ENCODE measurements at places on chromosomes 2 and 18. TPM values are rescaled to one million over a fixed set of nuclear protein-coding genes. Genes with fewer than 3 reads are reported as not detected.
A peak's percentile ranks its signal among the peaks of the same experiment; 100 is the strongest.

DNA sequence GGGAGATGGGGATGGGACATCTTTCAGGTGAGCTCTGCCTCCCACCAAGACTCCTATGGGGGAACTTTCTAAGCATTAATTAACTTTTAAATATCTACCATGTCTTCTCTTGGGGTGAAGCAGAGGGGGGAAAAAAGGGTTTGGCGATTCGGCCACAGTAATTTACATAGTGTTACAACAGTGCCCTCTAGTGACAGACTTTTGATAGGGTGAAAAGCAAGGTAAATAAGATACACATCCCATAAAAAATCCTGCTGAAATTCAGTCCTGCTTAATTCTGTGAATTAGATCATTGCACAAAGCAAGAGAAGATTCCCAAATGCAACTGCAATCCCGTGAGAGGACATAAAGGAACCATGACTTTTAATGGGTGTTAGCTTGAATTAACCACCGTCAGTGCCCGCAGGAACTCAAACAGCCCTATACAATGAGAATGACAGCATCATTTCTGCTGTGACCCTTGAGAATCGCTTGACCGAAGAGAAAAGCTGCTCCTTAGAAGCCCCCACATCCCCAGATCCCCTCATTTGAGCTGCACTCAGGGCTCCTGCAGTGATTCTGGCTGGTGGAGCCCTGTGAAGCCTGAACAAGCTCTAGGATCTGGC lies 32.8 kb downstream of the FAM124B start:
- H3K27ac ChIP-seq = no peak overlapping the region
- DNase-seq = no peak
- H3K36me3 ChIP-seq = no peaks in the 10 kb centered on the region
- no peak overlapping the region for H3K4me3 ChIP-seq
- H3K4me1 ChIP-seq = peaks cover 5% of the 10 kb centered on the region
- H3K27me3 ChIP-seq = peaks cover 1% of the 10 kb centered on the region

GRCh38 chr2:150853263-150853662 lies 365.8 kb upstream of the RND3 start:
- H3K4me3 ChIP-seq = no peak overlapping the region
- H3K4me1 ChIP-seq = no peaks in the 10 kb centered on the region
- no peak overlapping the region for H3K27ac ChIP-seq
- H3K36me3 ChIP-seq = no peaks in the 10 kb centered on the region
- H3K27me3 ChIP-seq = peaks cover 4% of the 10 kb centered on the region
- DNase-seq = no peak

GRCh38 chr2:118013221-118013723 lies 598 bp downstream of the CCDC93 start:
- no peak overlapping the region for H3K27ac ChIP-seq
- H3K4me1 ChIP-seq = peaks cover 4% of the 10 kb centered on the region
- peak; percentile 54 for DNase-seq
- H3K27me3 ChIP-seq = peaks cover 7% of the 10 kb centered on the region
- peak overlapping the region; percentile 69 for H3K4me3 ChIP-seq
- peaks cover 4% of the 10 kb centered on the region for H3K36me3 ChIP-seq

NEU2 gene
- total RNA-seq = not detected

EGR4 gene
- total RNA-seq = not detected

GRCh38 chr2:197360744-197361156 lies 50.2 kb upstream of the ANKRD44 start:
- H3K27me3 ChIP-seq = peaks cover 5% of the 10 kb centered on the region
- no peaks in the 10 kb centered on the region for H3K4me1 ChIP-seq
- DNase-seq = no peak
- no peak overlapping the region for H3K4me3 ChIP-seq
- H3K27ac ChIP-seq = no peak overlapping the region

DNA sequence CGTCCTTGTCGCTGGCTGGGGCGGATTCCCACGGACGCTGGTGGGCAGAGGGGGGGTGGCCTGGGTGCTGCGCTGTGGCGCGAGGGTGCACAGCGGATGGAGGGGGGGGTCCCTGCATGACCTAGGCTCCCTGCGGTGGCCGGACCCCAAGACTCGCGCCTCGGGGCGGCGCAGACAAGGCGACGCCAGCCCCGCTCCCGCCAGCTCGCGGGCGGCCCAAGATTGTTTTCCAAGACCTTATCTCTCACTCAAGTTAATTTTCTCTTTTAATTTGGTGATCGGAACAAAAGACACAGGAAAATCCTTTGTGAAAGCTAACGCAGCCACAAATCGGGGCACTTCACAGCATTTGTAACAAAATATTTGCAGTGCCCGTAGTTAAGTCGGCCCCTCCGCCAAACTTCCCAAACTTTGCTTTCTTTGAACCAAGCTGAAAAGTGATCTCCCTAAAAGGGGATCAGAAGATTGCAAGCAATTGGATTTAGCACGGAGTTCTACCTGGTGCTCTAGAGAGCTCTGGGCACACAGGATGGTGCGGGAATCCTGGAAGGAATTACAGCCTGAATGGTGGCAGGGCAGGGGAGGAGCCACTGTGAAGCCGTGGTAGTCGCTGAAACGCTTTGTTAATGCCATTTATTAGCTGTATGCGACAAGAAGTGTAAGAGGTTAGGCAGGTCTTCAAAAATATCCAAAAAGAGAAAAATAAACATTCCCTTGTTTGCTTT lies 4.8 kb upstream of the ID2 start:
- peaks cover 20% of the 10 kb centered on the region for H3K36me3 ChIP-seq
- peak overlapping the region; percentile 76 for H3K4me3 ChIP-seq
- H3K27ac ChIP-seq = no peak overlapping the region
- peaks cover 4% of the 10 kb centered on the region for H3K27me3 ChIP-seq
- peaks cover 12% of the 10 kb centered on the region for H3K4me1 ChIP-seq

- no peaks in the 10 kb centered on the region for H3K36me3 ChIP-seq
- no peaks in the 10 kb centered on the region for H3K4me1 ChIP-seq
- DNase-seq = no peak
Measured at GRCh38 chr2:46367286-46367685, 70.1 kb downstream of the EPAS1 start.

GRCh38 chr2:205161156-205161839 lies 521.0 kb upstream of the NRP2 start:
- H3K27me3 ChIP-seq = no peaks in the 10 kb centered on the region
- H3K36me3 ChIP-seq = no peaks in the 10 kb centered on the region
- peaks cover 9% of the 10 kb centered on the region for H3K4me1 ChIP-seq
- H3K4me3 ChIP-seq = no peak overlapping the region
- no peak for DNase-seq

GRCh38 chr2:96145036-96145847 lies at the start of gene DUSP2:
Gene DUSP2, minus strand, starts transcription at chr2:96145440. Its CDS starts 86 bp downstream, at chr2:96145354.
- H3K27me3 ChIP-seq = peaks cover 9% of the 10 kb centered on the region
- H3K4me3 ChIP-seq = peak within 1 kb of the TSS; percentile 72
- no peak within 1 kb of the TSS for H3K27ac ChIP-seq
- DNase-seq = peak; percentile 53

IL1R2 gene
- total RNA-seq = not detected

- H3K4me1 ChIP-seq = peaks cover 11% of the 10 kb centered on the region
- no peak overlapping the region for H3K4me3 ChIP-seq
- no peak for DNase-seq
- no peaks in the 10 kb centered on the region for H3K36me3 ChIP-seq
- no peak overlapping the region for H3K27ac ChIP-seq
- H3K27me3 ChIP-seq = peaks cover 4% of the 10 kb centered on the region
Measured at GRCh38 chr18:37299471-37300304, 265.9 kb downstream of the CELF4 start.

- no peak overlapping the region for H3K27ac ChIP-seq
- peaks cover 10% of the 10 kb centered on the region for H3K36me3 ChIP-seq
- no peaks in the 10 kb centered on the region for H3K4me1 ChIP-seq
- no peak for DNase-seq
Measured at GRCh38 chr2:48548840-48549239, 18.9 kb downstream of the STON1 start.

RAX gene
- total RNA-seq = not detected

- peaks cover 19% of the 10 kb centered on the region for H3K4me1 ChIP-seq
- H3K27ac ChIP-seq = peak overlapping the region; percentile 54
- H3K36me3 ChIP-seq = no peaks in the 10 kb centered on the region
- H3K27me3 ChIP-seq = no peaks in the 10 kb centered on the region
- no peak overlapping the region for H3K4me3 ChIP-seq
Measured at GRCh38 chr2:178909507-178909906, 102.3 kb upstream of the TTN start.

- no peak overlapping the region for H3K27ac ChIP-seq
- H3K36me3 ChIP-seq = no peaks in the 10 kb centered on the region
- H3K4me1 ChIP-seq = no peaks in the 10 kb centered on the region
- no peak for DNase-seq
Measured at GRCh38 chr2:165725421-165725820, 68.6 kb downstream of the GALNT3 start.

ATOH8 gene
- total RNA-seq = 9.0 TPM

ANKRD44 gene
- total RNA-seq = 12.0 TPM

DNA sequence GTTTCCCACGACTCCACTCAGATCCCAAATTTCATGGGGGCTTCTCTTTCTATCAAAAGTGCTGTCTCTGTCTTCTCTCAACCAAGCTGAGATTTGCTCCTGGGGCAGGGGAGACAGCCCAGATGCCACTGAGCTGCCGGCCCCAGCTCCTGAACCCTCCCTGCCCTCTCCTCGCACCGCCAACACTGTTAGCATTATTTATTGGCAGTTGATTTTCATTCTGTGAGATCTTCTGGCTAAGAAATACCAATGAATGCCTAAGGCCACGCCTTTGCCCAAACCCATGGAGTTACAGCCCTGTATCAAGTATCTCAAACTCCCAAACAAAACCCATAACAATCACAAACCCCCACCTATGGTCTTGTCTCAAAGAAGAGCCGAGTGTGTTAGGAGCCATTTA lies 153.0 kb upstream of the TWIST2 start:
- no peaks in the 10 kb centered on the region for H3K4me1 ChIP-seq
- H3K4me3 ChIP-seq = no peak overlapping the region
- H3K27ac ChIP-seq = no peak overlapping the region
- no peaks in the 10 kb centered on the region for H3K27me3 ChIP-seq
- DNase-seq = no peak
- no peaks in the 10 kb centered on the region for H3K36me3 ChIP-seq

GRCh38 chr2:69387770-69388481 lies 899 bp upstream of the GFPT1 start:
- no peak for DNase-seq
- H3K27me3 ChIP-seq = peaks cover 2% of the 10 kb centered on the region
- H3K4me3 ChIP-seq = peak overlapping the region; percentile 91
- peak overlapping the region; percentile 48 for H3K27ac ChIP-seq
- H3K4me1 ChIP-seq = peaks cover 2% of the 10 kb centered on the region

- peaks cover 12% of the 10 kb centered on the region for H3K27me3 ChIP-seq
- no peaks in the 10 kb centered on the region for H3K36me3 ChIP-seq
- H3K4me3 ChIP-seq = peak overlapping the region; percentile 78
- no peak overlapping the region for H3K27ac ChIP-seq
- H3K4me1 ChIP-seq = peaks cover 27% of the 10 kb centered on the region
Measured at GRCh38 chr18:62611453-62612288, 88.8 kb downstream of the ZCCHC2 start.

GRCh38 chr2:231359948-231360347 lies 35.6 kb upstream of the B3GNT7 start:
- H3K4me3 ChIP-seq = peak overlapping the region; percentile 38
- H3K4me1 ChIP-seq = peaks cover 49% of the 10 kb centered on the region
- H3K27ac ChIP-seq = peak overlapping the region; percentile 98
- peaks cover 9% of the 10 kb centered on the region for H3K27me3 ChIP-seq

DNA sequence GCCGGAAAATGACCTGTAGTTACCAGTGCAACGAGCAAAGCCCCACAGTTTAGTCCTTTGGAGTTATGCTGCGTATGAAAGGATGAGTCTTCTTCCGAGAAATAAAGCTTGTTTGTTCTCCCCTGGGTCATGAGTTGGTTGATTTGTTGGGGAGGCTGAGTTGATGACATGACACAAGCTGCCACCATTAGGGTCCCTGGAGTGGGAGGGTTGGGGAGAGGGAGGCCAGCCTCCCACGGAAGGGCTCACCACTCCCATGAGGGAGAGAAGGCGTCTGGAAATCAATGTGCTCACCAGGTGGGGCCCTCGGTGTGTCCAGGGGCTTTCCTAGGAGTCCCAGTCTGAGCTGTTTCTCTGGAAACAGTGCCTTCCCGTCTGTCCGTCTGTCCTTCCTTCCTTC lies 7.4 kb upstream of the DGKD start:
- H3K4me1 ChIP-seq = no peaks in the 10 kb centered on the region
- DNase-seq = no peak
- no peak overlapping the region for H3K4me3 ChIP-seq
- H3K27me3 ChIP-seq = peaks cover under 1% of the 10 kb centered on the region
- peaks cover 5% of the 10 kb centered on the region for H3K36me3 ChIP-seq

RNPEPL1 gene
- 20.9 TPM for total RNA-seq

DNA sequence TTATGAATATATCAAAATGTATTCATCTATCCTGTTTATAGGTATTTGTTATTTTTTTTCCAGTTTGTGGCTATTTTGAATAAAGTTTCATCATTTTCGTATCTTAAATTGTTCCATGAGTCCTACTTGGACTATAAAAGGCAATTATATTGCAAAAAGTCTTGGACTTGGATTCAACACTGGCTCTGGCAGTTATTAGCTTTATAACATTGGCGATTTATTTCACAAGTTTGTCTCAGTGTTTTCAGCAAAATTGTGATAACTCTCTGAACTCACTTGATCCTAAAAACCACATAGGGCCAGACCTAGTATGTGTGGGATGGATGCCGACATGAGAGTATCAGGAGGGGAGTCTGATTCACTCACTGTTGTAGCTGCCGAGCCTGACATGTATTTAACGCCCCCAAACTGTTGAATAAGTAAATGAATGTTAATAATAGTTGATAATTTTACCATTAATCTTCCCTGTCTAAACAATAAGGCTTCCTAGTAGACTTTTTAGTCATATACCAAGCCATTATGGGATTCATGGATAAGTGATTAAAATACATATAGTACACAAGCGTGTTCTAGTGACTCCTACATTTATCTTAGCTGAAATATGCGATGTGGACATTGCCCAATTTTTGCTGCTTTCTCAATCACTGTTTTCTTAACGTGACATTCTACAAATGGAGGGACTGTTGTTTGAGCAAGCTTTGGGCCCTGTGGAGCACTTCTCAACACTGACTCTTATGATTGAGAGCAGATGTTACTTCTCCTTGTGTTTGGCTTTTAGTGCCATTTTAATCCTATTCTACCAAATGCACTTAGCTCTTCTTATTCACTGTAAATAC lies 907.6 kb downstream of the EPHA4 start:
- H3K36me3 ChIP-seq = peaks cover 4% of the 10 kb centered on the region
- H3K27ac ChIP-seq = no peak overlapping the region
- peaks cover 4% of the 10 kb centered on the region for H3K4me1 ChIP-seq
- H3K27me3 ChIP-seq = no peaks in the 10 kb centered on the region
- no peak overlapping the region for H3K4me3 ChIP-seq
- DNase-seq = no peak

PROKR1 gene
- 0.83 TPM for total RNA-seq

DNA sequence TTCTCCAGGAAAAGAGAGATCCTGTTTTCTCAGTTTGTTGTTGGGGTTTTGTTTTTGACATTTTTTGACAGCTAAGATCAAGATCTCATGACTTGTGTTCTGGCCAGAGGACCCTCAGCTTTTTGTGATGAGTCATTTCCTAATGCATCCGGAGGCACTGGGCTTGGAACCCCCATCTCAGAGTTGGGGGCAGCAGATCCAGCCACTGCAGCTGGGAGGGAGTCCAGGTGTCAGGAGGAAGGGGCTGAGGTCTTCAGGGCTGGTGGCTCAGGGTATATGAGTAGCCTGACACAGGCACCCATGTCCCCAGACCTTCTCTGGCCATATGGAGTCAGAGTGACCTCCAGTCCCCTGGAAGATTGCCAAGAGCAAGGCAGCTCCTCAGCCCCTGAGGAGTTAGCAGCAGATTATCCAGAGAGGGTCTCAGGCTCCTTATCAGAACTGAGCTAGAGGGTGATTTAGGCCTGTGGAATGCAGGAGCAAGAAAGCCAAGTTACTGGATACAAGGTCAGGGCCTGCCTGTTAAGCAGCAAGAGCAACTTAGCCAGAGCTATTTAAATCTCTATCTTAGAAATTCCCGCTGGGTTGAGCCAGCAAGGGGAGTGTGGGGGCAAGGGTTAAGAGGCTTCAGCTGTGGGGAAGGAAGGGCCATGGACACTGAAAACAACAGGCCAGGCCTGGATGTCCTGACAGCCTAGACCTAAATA lies 62.4 kb downstream of the TANC1 start:
- H3K36me3 ChIP-seq = no peaks in the 10 kb centered on the region
- peak overlapping the region; percentile 31 for H3K27ac ChIP-seq
- no peak for DNase-seq

Measured in glutamatergic neuron (in vitro differentiated cells).